ENCODE measurements at places on chromosomes 6 and 20.

- DNase-seq = no peak
These were observed 20.4 kb downstream of the ZNF184 start for GRCh38 chr6:27452496-27452897.

DNA sequence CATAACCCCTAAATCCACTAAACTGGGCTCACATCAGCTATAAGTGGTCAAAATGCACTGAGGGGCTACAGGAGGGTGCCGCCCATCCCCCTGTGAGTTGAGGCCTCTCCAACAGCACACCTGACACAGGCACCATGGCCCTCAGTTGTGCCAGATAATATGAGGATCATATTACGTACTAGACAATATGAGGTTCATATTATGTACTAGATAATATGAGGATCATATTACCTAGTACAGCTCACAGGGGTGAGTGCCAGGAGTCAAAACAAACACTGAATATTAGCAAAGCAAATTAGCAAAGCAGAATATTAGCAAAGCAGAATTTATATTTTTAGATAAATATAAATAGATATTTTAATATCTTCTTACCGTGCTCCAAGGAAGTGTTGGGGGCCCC is 35.3 kb downstream of the CD24 start:
- DNase-seq = no peak

DNA sequence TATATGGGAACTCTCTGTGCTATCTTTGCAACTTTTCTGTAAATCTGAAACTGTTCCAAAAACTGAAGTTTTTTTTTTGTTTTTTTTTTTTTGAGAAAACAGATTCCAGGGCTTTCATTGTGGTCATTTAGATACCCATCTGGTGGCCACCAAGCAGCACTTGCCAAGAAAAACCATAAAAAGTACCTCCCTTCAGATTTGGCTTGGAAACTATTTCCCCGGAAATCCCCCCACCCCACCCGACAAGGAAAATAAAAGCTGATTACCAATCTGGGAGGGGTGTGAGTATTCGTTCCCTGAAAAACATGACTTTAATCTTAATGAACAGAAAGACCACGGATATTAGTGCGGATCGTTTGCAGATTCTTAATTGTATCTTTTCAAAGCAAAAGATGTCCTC is 1.9 kb downstream of the NFATC2 start:
- no peak for DNase-seq

DNA sequence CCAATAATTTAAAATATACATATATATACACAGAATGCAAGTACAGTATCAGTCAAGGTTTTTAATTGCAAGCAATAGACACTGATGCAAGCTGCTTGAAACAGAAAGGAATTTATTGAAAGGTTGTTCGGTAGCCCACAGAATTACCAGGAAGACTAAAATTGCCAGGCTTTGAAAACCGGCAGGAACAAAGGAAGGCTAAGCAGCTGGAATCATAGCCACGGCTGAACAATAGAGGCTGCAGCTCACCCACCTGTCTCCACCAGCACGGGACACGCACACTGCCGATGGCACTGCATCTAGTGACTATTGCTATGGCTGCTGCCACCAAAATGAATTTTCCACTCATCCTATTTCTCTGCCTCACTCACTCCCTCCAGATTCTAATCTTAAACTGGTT is 22.0 kb upstream of the L3MBTL3 start:
- no peak for DNase-seq

DNA sequence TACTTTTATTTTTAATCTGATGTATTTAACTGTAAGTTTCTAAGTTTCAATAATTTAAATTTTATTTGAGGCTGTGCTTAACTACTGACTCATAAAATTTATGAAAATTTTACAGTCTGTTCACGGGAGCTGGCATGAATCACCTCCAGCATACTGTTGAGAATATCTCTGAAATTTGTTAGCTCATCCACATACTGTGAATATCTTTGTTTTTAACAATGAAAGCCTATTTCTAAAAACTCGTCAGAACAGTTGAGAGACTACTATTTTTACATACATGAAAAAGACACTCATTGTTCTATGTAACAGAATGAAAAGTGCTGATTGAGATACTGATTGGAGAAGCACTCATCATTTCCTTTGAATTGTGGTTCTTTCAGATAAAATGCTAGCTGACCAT is 749.3 kb downstream of the TENT5A start:
- DNase-seq = no peak

Measured in CD4-positive, CD25-positive, alpha-beta regulatory T cell (primary cell).